CD4-positive, alpha-beta memory T cell (primary cell): ENCODE measurements at places on chromosomes 3 and 15.

DNA sequence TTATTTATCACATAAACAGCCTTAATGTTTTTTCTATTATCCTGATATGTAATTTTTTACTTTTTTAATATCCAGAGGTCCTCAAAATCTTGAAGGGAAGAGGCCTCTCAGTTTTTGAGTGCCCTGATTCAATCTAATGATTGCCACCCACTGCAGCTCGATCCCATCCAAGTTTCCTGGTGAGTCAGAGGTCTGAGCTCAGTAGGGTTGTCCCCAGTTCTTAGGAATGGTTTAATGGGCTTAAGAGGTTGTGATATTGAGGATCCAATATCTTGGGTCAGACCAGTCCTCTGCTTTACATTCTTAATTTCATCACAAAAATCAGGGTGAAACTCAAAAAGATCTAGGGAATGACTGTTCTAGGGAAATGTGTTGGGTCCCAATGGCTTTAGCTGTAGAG lies 238.5 kb downstream of the NSUN3 start:
- no peak for DNase-seq

DNA sequence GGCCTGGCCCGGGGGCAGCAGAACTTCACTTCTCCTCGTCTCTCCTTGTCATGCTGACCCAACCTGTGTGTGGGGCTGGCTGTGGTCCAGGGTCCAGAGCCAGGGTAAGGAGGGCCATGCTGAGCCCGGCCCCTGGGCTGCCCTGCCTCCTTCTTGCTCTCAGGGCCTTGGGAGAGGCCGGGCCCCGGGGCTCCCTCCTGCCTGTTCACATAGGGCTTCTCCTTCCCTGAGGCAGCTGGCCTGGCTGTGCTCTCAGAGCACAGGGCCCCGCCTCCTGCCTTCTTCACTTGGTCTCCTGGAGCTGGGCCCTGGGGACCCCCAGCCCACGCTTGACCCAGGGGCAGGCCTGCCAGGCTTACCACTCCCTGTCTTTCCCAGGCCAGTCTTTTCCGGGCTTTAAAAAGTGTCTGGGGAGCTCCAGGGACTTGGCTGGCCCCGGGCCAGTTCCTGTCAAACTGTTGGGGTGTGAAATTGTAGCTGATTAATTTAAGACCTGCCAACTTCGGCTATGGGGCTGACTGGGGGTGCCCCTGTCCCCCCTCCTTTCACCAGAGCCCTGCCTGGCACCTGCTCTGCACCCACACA lies 11.8 kb downstream of the PLXNA1 start:
- DNase-seq: no peak

GRCh38 chr15:69813881-69814280 lies 283.8 kb downstream of the TLE3 start:
- DNase-seq: no peak

- DNase-seq: no peak
Measured at GRCh38 chr15:80260551-80260950, 8.5 kb upstream of the CTXND1 start.

GRCh38 chr15:76976572-76977270 lies 18.2 kb upstream of the PSTPIP1 start:
- DNase-seq: no peak
